Renal pelvis (tissue), 12 donors: ENCODE measurements at places on chromosomes 1 and 21.

DNA sequence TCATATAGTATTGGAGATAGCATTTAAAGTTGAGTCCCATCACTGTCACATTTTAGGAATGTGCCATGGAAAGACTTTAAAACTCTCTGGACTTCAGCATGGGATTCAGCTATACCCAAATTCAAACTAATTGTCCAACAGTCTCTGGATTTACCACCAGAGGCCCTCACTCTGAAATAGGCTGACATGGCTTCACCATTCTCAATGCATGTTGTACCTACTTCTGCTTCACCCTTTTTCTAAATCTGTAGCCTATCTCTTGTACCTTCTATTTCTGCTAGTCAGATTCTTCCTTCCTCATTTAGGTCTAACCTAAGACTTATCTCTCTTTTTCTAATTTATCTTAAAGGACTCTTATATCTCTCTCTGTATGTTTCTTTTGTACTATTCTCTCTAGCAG, 512.7 kb upstream of the ZRANB2 start:
- no peak for DNase-seq

DNA sequence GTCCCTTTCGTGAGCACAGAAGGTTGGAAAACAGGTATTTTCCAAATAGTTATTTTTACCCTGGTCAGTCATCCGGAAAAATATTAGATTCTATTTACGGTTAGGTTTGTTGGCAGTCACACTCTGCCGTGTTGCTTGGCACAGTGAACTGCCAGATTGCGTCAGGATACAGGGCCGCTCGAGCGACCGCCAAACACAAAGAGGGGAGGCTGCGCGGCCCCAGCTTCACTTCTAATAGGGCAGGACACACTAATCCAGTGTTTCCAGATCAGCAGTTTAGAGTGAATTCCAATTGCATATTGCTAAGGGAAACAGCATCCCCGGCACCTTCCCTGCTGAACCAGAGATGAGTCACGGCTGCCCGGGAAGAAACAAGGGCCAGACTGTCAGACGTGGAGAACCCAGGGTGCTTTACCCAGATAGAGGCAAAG, 22.9 kb downstream of the UMODL1 start:
- DNase-seq = no peak

- no peak for DNase-seq
Observed at GRCh38 chr1:94539496-94539895, 2.1 kb downstream of the F3 start.

DNA sequence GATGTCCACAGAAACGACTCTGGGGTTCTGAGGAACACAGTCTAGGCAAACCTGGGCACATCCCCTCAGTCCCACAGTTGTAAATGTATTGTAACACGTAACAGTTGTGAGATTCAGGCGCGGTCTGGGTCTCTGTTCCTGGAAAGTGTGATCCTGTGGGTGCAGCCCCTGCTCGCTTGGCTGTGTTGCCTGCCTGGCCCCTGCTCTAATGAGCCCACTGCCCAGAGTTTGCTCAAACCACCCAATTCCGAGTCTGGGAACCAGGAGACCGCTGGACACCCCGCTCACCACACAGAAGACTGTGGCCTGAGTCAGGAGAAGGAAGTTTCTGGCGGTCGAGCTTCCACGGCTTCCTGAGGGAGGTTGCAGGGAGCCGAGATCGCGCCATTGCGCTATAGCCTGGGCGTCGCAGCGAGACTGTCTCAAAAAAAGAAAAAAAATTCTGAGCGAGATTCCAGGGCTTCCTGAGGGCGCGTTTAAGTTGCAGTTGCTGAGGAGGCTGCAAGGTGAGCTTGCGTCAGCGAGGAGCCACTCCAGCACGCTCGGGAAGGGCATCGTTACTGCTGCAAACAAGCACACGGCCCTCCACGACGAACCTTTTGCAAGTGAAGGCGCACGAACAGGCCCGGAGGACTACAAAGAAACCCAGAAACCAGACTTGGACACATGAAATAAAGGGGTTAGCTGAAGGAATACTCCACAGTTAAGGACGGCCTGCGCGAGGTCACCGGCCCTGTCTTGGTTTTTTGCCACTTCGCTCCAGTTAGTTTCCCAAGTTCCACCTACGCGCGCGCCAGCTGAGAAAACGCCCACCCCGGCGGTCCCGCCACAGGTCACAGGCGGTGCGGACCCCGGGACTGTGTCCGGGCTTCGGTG, 1.1 kb downstream of the C21orf58 start:
- no peak for DNase-seq

DNA sequence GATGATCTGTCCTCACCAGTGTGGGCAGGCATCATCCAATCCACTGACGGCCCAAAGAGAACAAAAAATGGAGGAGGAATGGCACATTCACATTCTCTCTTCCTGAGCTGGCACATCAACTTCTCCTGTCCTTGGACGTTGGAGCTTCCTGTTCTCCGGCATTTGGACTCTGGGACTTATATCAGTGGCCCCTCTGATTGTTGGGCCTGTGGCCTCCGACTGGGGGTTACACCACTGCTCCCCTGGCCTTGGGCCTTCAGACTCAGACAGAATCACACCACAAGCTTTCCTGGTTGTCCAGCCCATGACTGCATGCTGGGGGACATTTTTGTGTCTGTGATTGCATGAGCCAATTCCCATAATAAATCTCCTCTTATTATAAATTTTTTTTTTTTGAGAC, 20.1 kb downstream of the IFNLR1 start:
- no peak for DNase-seq

DNA sequence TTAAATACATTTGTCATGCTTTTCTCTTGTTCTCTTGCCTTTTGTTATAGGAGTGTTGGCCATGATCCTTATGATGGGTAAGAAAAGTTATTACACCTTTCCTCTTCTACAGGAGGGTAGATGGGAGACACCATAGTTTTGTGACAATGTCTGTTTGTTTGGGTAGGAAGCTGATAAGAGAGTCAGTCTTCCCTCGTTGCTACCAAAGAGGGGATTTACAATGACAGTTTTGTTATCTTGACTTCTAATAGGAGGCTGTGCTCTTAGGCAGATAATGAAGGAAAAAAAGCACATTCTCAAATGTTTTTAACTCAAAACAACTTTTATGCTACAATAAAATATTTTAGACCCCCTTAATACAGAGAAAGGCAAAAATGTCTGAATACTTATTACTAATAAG, 48.0 kb upstream of the WLS start:
- no peak for DNase-seq

GRCh38 chr1:240091614-240092300, at the start of gene FMN2:
TSS of gene FMN2 (plus strand) at chr1:240091883. CDS start at chr1:240092110, 227 bp downstream.
- DNase-seq = peak; percentile 29

GRCh38 chr1:188228623-188229022, 1399.9 kb downstream of the PLA2G4A start:
- DNase-seq = no peak

GRCh38 chr1:39540504-39541031, 36.0 kb downstream of the PABPC4 start:
- DNase-seq = no peak

- no peak for DNase-seq
Observed at GRCh38 chr1:45328680-45329079, 2.0 kb downstream of the HPDL start.

GRCh38 chr1:205962821-205963221, 19.6 kb upstream of the SLC26A9 start:
- no peak for DNase-seq

DNA sequence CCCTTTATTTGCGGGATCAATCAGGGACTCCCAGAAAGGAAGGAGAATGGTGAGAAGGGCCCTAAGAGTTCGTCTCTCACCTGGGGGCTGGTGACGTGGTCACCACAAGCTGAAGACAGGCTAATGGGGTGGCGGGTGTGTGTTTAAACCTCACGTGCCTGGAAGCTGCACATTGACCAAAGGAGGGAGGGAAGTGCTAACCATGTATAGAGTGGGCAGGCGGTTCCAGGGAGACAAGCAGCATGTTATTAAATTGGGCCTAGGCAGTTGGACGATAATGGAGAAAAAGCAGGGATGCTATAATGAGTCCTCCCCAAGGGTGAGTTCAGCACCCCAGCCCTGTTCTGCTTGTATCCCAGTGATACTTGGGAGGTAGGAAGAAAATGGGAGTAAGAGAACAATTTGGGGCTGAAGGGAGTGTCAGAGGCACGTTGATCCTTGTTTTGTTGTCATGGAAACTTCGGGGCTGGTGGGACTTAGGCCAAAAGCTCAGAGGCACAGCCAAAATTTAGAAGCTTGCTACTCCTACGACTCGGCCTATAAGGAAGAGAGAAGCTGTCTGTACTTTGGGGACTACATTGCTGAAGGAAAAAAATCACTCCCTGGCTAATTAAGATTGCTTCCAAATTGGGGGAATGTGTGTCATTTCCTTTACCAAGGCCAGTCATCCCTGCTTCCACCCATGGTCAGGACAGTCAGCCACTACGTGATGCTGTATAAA, 33.2 kb upstream of the EPHA8 start:
- DNase-seq = peak; percentile 57

DNA sequence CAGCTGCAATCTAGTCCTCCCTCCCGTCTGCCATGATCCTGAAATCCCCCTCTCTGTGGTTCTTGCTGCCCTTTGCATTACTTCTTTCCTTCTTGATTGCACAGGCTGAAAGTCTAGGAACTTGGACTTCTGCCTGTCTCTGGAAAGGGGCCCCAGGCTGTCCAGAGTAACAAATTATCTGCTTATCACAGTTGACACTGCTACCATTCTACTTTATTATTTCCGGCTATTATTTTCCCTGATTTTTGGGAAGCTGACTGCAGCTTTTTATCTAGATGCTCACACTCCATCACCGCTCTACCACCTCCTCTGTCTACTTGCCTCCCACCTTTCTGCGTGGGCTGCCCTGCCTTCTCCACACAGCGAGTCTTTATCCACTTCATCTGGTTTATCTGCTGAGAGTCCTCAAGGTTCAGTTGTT, 202.1 kb upstream of the PLXNA2 start:
- DNase-seq = peak; percentile 24

DNA sequence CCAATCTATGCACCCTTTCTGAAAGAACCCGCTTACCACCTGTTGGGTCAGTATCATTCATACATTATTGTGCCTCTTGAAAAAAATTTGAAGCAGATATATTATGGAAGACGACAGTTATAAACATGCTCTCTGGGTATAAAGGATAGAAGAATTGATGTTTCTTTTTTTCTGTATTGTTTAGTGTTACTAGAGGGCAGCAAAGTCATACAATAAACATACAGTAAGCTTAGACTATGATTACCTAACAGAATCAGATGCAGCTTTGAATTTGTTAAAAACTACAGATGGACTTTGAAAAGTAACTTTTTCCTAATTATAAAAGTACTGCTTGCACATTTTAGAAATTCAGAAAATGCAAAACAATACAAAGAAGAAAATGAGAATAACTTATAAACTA, 11.1 kb upstream of the PAXBP1 start:
- no peak for DNase-seq

GRCh38 chr1:177067752-177068410, 96.6 kb downstream of the ASTN1 start:
- DNase-seq = no peak

GRCh38 chr21:32198384-32198783, 80.5 kb downstream of the MIS18A start:
- DNase-seq = no peak

DNA sequence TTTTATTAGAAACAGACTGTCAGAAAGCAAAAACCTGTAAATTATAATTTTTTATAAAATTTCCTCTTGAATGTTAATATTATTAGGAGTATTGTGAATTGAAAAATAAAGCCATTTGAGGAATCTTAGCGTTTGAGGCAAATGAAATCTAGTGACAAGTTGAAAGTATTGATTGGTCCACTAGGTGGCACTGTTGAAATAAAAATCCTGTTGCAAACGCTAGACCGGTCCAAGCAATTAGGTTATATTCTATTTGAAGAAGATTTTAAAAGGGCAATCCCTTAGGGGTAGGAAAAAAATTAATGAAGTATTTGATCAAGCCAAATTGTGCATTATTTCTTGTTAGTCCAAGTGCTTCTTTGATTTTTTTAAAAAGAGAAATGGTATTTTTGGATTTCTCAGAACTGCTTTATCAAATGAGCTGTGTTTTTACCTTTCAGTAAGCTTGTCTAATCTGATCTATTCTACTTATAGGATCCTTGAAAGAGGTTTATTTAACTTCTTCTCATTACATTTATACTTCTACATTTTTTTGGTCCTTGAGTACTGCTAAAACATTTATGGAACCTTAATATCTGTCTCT, 57.7 kb downstream of the ATG4C start:
- peak; percentile 65 for DNase-seq

GRCh38 chr21:43315244-43316137, 111.4 kb downstream of the SIK1 start:
- DNase-seq = no peak

- no peak for DNase-seq
Observed at GRCh38 chr1:177246710-177247580, 76.2 kb downstream of the BRINP2 start.

DNA sequence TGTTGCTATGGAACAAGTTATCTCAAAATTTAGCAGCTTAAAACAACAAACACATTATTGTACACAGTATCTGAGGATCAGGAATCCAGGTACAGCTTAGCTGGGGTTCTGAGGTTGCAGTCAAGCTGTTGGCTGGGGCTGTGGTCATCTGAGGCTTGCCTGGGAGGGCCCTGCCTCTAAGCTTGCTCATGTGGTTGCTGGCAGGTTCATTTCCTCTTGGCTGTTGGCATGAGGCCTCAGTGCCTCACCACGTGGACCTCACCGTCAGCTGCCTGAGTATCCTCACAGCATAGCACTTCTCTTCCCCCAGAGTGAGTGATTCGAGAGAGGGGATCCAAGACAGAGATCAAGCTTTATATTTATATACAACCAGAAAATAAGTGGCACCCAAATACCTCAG, 18.6 kb downstream of the NTPCR start:
- no peak for DNase-seq

DNA sequence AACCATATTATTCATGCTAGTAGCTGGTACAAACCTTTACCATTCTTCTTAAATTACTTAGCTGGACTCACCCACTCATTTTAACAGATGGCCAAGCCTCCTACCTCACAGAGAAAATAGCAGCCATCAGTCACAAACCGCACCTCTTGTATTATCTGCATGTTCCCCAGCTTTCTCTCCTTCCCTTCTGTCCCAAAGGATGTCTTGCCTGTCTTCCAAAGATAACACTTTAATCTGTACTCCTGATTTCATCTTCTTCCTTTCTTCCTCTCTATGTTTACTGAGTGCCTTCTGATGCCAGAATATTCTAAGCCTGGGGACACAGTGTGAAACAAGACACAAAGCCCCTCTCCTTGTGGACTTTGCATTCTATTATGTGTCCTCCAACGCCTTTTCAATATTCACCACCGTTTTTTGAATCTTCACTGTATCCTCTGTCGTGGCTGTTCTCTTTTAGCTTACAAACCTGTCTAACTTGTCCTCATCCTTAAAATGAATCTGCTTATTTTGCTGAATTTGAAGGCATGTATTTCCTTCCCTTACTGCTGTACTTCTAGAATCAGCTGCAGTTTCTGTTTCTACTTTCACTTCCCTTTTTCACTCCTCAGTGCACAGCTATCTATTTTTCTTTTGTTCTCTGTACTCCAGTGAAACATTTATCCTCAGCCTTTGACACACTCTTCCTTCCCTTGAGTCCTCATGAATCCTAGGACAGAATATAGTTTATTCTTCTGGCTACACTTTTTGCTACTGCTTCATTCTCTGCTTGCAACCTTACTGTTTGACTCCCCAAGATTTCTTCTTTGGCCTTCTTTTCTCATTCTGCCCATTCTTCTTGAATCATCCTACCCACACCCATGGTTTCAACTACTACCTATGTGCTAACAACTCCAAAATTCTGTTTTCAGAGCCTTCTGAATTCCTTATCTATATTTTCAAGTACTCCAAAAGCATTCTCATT, 216.9 kb upstream of the SAMSN1 start:
- no peak for DNase-seq

GRCh38 chr21:32412162-32413014, at the start of gene EVA1C:
TSS of gene EVA1C (plus strand) at chr21:32412706. CDS start at chr21:32412854, 148 bp downstream.
- peak; percentile 9 for DNase-seq

- DNase-seq = peak; percentile 14
Observed at GRCh38 chr1:38336301-38336923, 289.8 kb upstream of the POU3F1 start.

GRCh38 chr1:5622412-5622811, 369.8 kb downstream of the NPHP4 start:
- no peak for DNase-seq
